Prostate gland (tissue), 2 donors: ENCODE measurements at places on chromosomes 6 and 20. TPM values are rescaled to one million over a fixed set of nuclear protein-coding genes. Genes with fewer than 3 reads are reported as not detected.

GRCh38 chr20:11144114-11144950, 470.5 kb upstream of the JAG1 start:
- H3K36me3 ChIP-seq: no peaks in the 10 kb centered on the region
- H3K27ac ChIP-seq: no peak overlapping the region
- H3K27me3 ChIP-seq: no peaks in the 10 kb centered on the region

DNA sequence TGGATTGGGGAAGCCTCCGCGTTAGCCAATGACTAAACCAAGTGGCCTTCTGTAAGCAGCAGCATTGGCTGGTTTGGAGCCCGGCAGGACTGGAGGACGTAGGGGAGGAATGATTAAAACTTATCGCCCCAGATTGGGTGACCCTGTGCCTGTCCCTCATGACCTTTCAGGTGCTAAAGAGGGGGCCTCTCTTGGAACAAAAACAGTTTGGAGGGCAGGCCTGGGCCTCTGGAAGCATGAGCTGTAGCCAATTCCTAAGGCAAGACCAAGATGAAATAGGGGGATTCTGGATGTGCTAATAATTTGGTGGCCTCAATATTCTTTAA, 1.4 kb downstream of the GMPR start:
- no peak for DNase-seq
- peaks cover 4% of the 10 kb centered on the region for H3K4me1 ChIP-seq
- no peaks in the 10 kb centered on the region for H3K27me3 ChIP-seq
- peak overlapping the region; percentile 83 for H3K27ac ChIP-seq

- no peak overlapping the region for H3K27ac ChIP-seq
- DNase-seq: no peak
- no peak overlapping the region for H3K4me3 ChIP-seq
- no peaks in the 10 kb centered on the region for H3K36me3 ChIP-seq
- no peaks in the 10 kb centered on the region for H3K27me3 ChIP-seq
These were observed 49.8 kb upstream of the ADTRP start for GRCh38 chr6:11828262-11828870.

- no peak overlapping the region for H3K27ac ChIP-seq
- no peak overlapping the region for H3K4me3 ChIP-seq
- H3K27me3 ChIP-seq: no peaks in the 10 kb centered on the region
- H3K36me3 ChIP-seq: no peaks in the 10 kb centered on the region
- DNase-seq: no peak
- H3K4me1 ChIP-seq: no peaks in the 10 kb centered on the region
These were observed 567.4 kb downstream of the CBLN4 start for GRCh38 chr20:55437798-55438415.

DNA sequence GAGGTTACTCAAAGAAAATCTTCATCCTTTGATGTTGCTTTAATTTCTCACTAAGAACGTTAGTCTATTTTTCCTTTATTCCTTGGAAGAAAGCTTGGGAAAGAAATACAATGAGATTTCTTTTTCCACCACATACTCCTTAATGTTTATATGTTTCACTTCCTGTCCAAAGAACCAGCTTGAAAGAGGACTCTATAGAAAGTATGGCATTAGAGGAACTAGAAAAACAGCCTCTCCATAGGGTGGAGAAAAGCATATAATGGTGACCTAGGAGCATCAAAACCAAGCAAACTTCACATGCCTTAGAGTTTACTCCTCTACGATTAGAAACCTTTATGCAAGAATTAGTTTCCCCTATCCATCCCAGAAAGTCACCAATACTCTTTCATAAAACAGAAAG, 131.1 kb downstream of the OPRM1 start:
- no peaks in the 10 kb centered on the region for H3K27me3 ChIP-seq
- no peak for DNase-seq
- H3K4me1 ChIP-seq: no peaks in the 10 kb centered on the region
- H3K27ac ChIP-seq: no peak overlapping the region

The KHDRBS2 gene
- 0.91 TPM for total RNA-seq

The MYL9 gene
- total RNA-seq: 560 TPM

GRCh38 chr6:6663421-6664135, 75.1 kb downstream of the LY86 start:
- H3K27ac ChIP-seq: no peak overlapping the region
- H3K36me3 ChIP-seq: no peaks in the 10 kb centered on the region
- DNase-seq: no peak
- H3K4me3 ChIP-seq: no peak overlapping the region

- no peaks in the 10 kb centered on the region for H3K27me3 ChIP-seq
- H3K36me3 ChIP-seq: no peaks in the 10 kb centered on the region
- H3K4me3 ChIP-seq: no peak overlapping the region
- DNase-seq: no peak
- no peaks in the 10 kb centered on the region for H3K4me1 ChIP-seq
These were observed 57.6 kb upstream of the TIAM2 start for GRCh38 chr6:154937306-154938220.

- H3K27me3 ChIP-seq: no peaks in the 10 kb centered on the region
- no peak overlapping the region for H3K4me3 ChIP-seq
- no peak overlapping the region for H3K27ac ChIP-seq
- DNase-seq: no peak
- H3K4me1 ChIP-seq: no peaks in the 10 kb centered on the region
These were observed 8.4 kb downstream of the CST7 start for GRCh38 chr20:24957326-24958016.

The C6orf141 gene
- 2.2 TPM for total RNA-seq

DNA sequence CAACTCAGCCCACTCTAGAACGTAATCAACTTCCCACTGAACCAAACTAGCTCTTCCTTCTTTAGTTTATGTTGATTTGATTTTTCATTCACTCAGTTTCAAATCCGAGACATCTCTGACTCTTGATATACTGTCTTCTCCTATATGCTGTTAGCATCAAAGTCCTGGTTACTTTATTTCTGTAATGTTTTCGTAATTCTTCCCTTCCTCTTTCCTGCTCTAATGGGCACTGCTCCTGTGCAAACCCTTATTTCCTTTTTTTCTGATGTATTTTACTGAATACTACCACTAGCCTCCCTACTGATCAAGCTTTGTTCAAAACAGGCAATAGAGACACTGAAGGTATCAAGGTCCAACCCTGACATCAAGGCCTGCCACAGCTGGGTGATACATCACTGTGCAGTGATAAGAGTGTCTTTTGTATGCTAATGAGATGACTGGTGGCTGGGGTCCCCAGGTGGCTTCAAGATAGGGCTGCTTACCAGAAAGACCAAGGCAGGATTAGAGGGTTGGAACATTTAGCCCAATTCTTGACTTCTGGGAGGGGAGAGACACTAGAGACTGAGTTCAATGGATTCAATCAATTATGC, 95.2 kb downstream of the KIF13A start:
- no peak overlapping the region for H3K4me3 ChIP-seq
- no peak for DNase-seq
- H3K27ac ChIP-seq: no peak overlapping the region
- no peaks in the 10 kb centered on the region for H3K27me3 ChIP-seq

The SLC26A8 gene
- 15.2 TPM for total RNA-seq

DNA sequence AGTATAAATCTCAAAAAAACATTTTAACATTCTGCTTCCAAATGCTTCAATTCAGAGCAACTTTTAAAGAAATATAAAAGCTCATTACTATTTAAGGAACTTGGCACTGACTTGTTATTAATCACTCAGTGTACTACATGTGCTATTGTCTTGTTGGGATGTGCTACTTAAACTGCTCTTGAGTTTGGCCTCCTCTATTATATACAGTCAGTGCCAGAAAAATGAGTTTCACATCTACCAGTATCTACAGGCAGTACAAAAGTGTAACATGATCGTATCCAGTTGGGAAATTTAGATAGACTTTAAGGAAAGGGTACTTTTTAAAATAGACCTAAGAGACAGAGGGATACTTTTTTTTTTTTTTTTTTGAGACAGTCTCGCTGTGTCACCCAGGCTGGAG, 627.3 kb upstream of the SLC35B3 start:
- no peak for DNase-seq
- no peaks in the 10 kb centered on the region for H3K27me3 ChIP-seq
- H3K4me1 ChIP-seq: no peaks in the 10 kb centered on the region

The DOK5 gene
- total RNA-seq: 1.2 TPM

DNA sequence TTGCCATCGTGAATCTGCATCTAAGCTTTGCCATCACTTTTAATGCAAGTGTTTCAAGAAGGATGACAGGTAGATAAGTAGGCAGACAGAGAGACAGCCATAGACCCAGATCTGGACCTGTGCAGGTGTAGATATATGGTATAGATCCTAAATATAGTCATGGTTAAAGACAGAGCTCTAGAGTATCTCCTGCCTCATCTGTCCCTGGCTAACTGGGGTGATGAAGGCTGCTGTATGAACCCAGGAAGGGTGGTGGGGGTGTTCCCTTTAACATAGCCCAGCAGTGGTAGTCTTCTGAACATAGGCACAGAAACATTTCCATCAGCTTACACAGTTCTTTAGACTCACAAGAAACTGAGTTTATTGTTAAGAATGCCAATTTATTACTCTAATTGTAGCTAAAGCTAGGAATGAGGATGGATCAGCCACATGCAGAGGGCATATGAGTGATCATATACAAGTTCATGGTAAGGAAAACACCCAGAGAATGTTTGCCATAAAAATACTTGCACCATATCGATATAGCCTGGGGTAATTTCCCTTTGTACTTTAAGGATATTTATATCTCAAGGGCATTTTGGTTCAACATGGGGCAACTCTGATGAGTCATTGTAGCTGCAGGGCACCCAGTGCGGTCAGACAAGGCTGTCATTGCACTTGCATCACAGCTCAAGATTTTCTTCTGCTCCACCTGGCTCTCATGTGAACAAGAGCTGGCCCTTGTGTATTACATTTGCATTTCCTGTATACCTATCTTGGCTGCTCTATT, 587.2 kb downstream of the EPM2A start:
- no peak for DNase-seq
- H3K4me1 ChIP-seq: no peaks in the 10 kb centered on the region
- no peaks in the 10 kb centered on the region for H3K36me3 ChIP-seq
- no peak overlapping the region for H3K4me3 ChIP-seq
- H3K27me3 ChIP-seq: no peaks in the 10 kb centered on the region

GRCh38 chr6:126307849-126308248, 32.1 kb upstream of the CENPW start:
- H3K27me3 ChIP-seq: no peaks in the 10 kb centered on the region
- H3K27ac ChIP-seq: no peak overlapping the region
- no peak overlapping the region for H3K4me3 ChIP-seq
- no peaks in the 10 kb centered on the region for H3K36me3 ChIP-seq

DNA sequence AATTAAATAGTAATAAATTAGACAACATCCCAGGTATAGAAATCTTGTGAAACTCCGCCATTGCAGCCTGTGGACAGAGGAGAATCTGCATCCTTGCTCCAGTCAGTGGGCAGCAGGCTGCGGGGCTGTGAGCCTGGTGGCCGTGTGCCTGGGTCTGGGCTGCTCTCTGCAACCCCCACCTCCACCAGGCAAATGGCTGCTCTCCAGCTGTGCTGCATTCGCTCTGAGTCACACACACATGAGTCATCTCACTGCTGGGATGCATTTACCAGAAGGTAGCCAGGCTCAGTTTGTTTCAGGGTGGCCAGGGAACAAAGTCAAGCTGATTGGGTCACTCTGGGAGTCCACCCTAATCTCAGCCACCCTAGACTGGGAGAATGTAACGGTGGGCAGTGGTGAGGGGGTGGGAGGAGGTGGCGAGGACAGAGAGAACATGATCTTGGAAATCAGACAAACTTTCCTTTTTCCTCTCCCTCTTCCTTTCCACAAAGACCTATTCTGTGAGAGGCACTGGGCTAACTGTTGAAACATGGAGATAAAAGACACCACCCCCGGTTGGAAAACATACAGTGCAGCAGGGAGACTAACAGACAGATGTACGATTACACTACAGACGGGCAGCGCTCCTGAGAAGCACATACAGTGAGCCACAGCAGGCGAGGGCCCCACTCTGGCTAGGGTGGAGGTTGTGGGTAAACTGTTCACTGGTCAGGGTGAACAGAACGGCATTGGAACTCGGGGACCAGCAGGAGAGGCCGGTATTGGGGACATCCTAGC, 59.2 kb downstream of the TRAM2 start:
- DNase-seq: peak; percentile 56
- peaks cover 3% of the 10 kb centered on the region for H3K4me1 ChIP-seq
- H3K4me3 ChIP-seq: no peak overlapping the region
- no peaks in the 10 kb centered on the region for H3K27me3 ChIP-seq
- peak overlapping the region; percentile 28 for H3K27ac ChIP-seq

The PROKR2 gene
- total RNA-seq: not detected

- DNase-seq: no peak
- H3K4me3 ChIP-seq: no peak overlapping the region
- no peaks in the 10 kb centered on the region for H3K27me3 ChIP-seq
- no peak overlapping the region for H3K27ac ChIP-seq
- no peaks in the 10 kb centered on the region for H3K4me1 ChIP-seq
These were observed 38.8 kb upstream of the FOXA2 start for GRCh38 chr20:22623211-22623610.

DNA sequence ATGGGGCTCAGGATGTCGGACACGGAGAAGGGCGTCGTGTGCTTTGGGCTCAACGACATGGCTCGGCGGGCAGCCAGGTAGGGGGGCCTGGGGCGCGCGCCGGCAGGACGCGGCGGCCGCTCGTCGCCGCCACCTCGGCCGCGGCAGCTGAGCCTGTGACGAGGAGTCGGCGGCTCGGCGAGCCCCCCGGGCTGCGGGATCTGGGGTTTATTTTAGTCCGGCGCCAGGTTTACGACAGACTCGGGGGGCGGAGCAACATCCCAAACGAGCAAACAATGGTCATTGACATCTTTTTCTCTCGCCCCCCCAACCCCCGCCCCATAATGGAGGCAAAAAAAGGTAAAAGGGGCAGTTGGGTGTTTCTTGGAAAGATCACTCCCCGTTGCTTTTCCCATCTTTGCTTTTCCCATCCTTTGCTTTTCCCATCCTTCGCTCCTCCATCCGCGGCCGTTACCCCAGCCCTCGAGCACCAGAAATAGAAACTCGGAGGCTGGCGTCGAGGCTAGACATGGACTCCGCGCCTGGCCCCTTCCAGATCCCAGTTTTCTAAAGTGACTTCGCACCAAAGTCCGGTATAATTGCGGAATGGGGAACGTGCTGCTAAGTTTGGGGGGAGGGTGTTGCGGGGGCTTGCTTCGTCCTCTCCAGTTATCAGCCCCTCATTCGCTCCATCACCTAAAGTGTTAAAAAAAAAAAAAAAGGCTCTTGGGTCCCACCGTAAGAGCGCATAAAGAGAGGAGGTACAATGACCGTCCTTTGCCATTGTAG, at the start of gene NKX2-4:
Gene NKX2-4, minus strand, starts transcription at position 186 of the 768 bp plus-strand sequence. Its CDS starts 127 bp downstream, at position 59.
- H3K4me1 ChIP-seq: no peaks in the 10 kb centered on the region
- no peaks in the 10 kb centered on the region for H3K36me3 ChIP-seq
- no peak within 1 kb of the TSS for H3K4me3 ChIP-seq
- no peak for DNase-seq
- peaks cover 51% of the 10 kb centered on the region for H3K27me3 ChIP-seq

DNA sequence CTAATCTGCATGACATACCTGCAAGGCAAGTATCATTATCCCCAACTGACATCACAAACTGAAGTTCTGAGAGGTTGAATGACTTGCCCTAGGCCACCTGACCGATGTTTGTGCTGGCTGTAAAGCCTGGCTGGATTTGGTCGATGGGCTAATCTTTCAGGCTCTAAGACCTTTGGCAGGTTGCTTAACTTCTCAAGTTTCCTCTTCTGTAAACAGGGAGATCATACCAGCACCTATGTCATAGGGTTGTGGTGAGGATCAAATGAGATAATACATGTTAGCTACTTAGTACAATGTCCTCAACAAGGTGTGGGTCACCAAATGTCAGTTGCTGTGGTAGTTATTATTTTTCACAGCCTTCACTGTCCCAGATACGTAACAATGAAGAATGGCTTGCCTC, 14.2 kb downstream of the ANKRD66 start:
- no peak overlapping the region for H3K4me3 ChIP-seq
- no peaks in the 10 kb centered on the region for H3K36me3 ChIP-seq
- no peaks in the 10 kb centered on the region for H3K27me3 ChIP-seq
- H3K27ac ChIP-seq: no peak overlapping the region

GRCh38 chr6:9332241-9332780, 897.0 kb upstream of the SLC35B3 start:
- no peak overlapping the region for H3K27ac ChIP-seq
- no peaks in the 10 kb centered on the region for H3K27me3 ChIP-seq
- no peaks in the 10 kb centered on the region for H3K36me3 ChIP-seq
- H3K4me3 ChIP-seq: no peak overlapping the region
